ENCODE measurements at places on chromosomes 5 and 9. TPM values are rescaled to one million over a fixed set of nuclear protein-coding genes. Genes with fewer than 3 reads are reported as not detected.
A peak's percentile ranks its signal among the peaks of the same experiment; 100 is the strongest.

The BNC2 gene
- not detected for total RNA-seq

DNA sequence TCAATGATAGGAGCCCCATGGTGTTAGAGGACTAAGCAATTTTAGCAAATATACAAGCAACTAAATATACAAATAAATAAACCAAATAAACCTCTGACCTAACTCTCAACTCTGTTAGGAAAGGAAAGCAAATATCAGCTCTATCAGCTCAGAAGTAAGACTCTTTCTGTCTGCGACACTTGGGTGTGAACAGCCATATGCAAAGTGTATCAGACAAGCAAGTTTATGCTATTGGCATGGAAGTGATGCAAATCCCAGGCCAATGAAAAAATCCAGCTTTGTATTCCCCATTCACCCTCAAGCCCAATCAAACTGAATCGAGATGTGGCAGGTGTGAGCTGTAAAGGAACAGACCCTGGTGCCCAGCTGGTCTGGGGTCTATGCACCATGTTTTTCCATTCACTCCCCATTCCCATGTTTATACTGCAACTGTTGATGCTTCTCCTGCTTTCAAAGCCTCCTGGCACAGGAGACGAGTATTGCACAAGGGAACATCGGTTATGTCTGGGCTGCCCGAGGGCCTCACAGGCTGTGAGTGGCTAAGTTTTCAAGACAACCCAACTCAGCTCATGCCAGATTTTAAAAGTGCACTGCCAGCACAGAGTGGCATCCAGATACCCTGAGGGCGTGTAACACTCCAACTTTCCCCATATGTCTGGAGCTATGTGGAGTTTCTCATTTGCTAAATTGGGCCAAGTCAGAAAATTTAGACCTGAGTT is 73.1 kb downstream of the FEM1C start:
- DNase-seq: no peak
- peaks cover 19% of the 10 kb centered on the region for H3K27me3 ChIP-seq
- H3K4me3 ChIP-seq: no peak overlapping the region
- no peaks in the 10 kb centered on the region for H3K36me3 ChIP-seq
- H3K27ac ChIP-seq: no peak overlapping the region
- H3K4me1 ChIP-seq: no peaks in the 10 kb centered on the region

The FABP6 gene
- total RNA-seq: not detected

- H3K4me1 ChIP-seq: no peaks in the 10 kb centered on the region
- no peaks in the 10 kb centered on the region for H3K27me3 ChIP-seq
- H3K27ac ChIP-seq: no peak overlapping the region
- DNase-seq: no peak
- H3K4me3 ChIP-seq: no peak overlapping the region
Observed at GRCh38 chr5:171826132-171826531, 40.5 kb downstream of the SMIM23 start.

DNA sequence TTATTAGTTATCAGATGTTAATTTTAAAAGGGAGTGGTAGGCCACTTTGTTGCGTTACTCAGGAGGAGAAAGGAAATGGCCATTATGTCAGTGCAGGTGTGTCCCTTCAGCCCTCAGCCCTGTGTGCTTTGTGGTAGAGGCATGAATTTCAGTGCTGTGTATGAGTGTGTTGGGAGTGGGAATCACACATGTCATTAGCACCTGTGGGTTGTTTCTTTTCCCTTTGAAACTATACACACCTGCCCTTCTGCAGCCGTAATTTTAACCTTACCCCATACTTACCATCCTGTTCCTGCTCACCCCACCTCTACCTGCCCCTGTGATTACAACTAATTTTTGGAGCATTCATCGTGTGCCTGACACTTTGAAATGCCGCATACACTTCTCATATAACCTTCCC is 156.4 kb downstream of the ARHGAP26 start:
- no peak for DNase-seq
- H3K4me1 ChIP-seq: peaks cover 63% of the 10 kb centered on the region
- H3K4me3 ChIP-seq: no peak overlapping the region
- H3K27me3 ChIP-seq: no peaks in the 10 kb centered on the region

DNA sequence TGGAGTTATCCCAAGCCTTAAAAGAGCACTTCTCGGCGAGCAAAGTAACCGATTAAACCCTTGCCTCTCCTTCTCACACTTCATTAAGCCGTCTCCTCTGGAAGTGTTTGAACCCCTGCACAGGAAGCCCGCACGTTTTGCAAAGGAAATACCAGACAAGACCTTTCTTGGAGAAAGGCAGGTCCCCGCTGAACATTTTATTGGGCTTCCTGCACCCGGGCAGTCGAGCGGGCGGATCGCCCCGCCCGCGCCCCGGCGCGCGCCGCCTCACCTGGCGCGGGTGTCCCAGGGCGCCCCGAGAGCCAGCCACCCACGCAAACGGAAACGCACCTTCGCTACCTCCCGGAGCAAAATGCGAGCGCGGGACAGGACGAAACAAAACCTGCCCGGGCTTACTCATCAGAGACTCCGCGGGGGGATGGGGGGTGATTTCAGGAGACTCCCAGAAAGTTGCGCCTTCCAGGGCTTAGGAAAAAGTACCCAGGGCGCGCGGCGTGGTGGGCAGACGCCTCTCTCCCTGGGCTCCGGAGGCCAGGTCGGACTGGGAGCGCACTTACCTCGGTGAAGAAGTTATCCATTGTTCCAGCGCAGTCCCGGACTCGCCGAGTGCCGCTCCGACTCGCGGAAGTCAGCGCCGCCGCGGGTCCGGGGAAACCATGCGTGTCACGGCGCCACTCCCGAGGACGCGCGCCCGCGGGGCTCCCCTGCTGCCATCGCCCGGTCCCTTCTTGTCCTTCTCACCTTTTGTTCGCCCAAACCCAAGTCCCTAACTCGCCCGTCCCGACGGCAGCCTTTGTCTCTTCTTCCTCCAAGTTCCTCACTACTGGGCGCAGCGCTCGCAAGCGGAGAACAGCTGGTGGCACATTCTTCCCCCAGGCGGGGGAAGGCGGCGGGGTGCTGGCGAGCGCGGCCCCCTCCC is 598 bp downstream of the MYO10 start:
- peaks cover 10% of the 10 kb centered on the region for H3K4me1 ChIP-seq
- H3K27ac ChIP-seq: no peak overlapping the region
- DNase-seq: peak; percentile 26
- H3K27me3 ChIP-seq: peaks cover 55% of the 10 kb centered on the region
- peak overlapping the region; percentile 60 for H3K4me3 ChIP-seq

DNA sequence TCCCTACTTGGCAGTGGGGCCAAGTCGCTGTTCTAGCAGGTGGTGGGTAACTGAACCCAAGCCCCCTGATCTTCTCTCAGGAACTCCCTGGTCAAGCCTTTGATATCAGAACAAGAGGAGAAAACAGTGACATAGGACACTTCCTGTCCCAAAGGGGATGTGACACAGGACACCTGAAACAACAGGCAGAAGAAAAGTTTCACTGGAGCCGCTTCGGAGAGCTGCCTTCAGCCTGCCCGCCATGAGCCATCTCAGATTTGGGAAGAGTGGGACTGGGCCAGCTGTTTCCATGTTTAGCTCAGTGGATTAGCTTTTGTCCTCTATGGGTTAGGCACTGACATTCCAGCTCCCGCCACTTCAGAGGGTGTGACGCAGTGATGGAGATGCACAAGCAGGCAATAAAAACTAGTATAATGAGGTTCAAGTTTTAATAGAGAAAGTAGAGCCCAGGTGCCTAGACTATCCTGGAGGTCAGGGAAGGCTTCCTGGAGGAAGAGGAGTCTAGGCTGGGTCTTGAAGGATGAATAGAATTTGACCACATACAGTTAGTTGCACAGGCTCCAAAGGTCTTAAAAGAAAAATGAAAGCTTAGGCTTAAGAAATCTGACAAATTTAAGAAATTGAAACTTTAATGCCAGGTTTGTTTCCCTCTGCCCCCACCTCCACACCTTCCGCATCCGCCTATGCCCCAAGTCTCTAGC is 104.1 kb upstream of the SPRY4 start:
- no peaks in the 10 kb centered on the region for H3K27me3 ChIP-seq

DNA sequence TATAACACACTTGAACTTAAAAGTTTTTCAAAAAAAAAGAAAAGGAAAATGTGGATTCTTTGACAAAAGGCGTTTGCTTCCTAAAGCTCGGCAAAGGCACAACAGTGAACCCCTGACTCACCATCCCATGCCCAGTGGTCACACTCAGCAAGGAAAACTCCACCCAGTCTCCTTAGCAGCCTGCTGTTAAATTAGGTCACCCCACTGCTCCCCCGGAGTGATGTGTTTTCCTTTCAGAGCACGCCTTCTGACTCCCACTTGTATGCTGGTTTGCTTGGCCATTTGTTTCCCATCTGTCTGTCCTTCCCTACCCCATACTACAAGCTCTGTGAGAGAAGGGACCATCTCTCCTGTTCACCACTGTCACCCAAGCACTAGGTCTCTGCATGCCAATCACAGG is 23.8 kb downstream of the RETREG1 start:
- DNase-seq: no peak
- no peak overlapping the region for H3K27ac ChIP-seq
- no peaks in the 10 kb centered on the region for H3K27me3 ChIP-seq
- H3K4me1 ChIP-seq: peaks cover 12% of the 10 kb centered on the region
- peaks cover 65% of the 10 kb centered on the region for H3K36me3 ChIP-seq
- H3K4me3 ChIP-seq: no peak overlapping the region

GRCh38 chr5:58317808-58318207 is 142.1 kb downstream of the PLK2 start:
- no peak overlapping the region for H3K27ac ChIP-seq
- DNase-seq: no peak
- no peak overlapping the region for H3K4me3 ChIP-seq
- H3K27me3 ChIP-seq: peaks cover 4% of the 10 kb centered on the region

GRCh38 chr5:7218141-7218540 is 177.8 kb upstream of the ADCY2 start:
- H3K27me3 ChIP-seq: no peaks in the 10 kb centered on the region
- DNase-seq: no peak
- H3K27ac ChIP-seq: no peak overlapping the region
- no peaks in the 10 kb centered on the region for H3K36me3 ChIP-seq

DNA sequence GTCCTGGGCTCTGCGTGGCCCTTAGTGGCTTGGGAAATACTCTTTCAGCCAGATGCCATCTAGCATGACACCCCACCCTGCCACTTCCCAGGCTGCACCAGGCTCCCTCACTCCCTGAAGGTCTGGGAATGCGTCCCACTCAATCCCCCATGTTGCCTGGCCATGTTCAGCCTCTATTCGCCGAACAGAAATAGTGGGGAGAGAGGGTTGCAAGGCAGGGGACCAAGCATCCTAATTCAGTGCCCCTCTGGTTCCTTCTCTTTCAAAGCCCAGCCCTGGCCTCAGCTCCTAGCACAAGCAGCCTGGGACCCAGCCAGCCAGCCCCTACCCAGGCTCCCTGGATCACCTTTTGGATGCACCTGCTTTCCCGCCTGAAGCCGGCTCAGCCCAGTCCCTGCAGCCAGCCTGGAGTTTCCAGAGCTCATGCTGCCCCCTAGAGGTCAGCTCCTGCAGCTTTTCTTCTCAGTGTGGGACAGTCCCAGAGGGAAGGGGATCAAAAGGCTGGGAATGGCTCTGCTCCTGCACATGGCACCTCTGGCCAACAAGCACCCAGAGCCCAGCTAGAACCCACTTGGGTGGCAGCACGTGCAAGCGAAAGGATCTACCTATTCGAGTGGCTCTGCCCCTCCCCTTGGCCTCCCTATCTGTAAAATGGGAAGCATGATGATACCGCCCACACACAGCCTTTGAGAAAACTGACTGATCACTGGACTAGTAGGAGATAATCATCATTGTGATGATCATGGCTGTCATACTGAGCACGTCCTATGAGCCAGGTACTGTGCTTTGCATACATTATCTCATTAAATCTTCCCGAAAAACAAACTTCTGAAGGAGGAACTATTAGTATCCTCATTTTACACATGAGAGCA is 48.7 kb upstream of the C5orf58 start:
- peaks cover 3% of the 10 kb centered on the region for H3K4me1 ChIP-seq
- H3K27ac ChIP-seq: no peak overlapping the region
- peak; percentile 56 for DNase-seq
- H3K4me3 ChIP-seq: no peak overlapping the region
- no peaks in the 10 kb centered on the region for H3K36me3 ChIP-seq
- H3K27me3 ChIP-seq: peaks cover 7% of the 10 kb centered on the region

DNA sequence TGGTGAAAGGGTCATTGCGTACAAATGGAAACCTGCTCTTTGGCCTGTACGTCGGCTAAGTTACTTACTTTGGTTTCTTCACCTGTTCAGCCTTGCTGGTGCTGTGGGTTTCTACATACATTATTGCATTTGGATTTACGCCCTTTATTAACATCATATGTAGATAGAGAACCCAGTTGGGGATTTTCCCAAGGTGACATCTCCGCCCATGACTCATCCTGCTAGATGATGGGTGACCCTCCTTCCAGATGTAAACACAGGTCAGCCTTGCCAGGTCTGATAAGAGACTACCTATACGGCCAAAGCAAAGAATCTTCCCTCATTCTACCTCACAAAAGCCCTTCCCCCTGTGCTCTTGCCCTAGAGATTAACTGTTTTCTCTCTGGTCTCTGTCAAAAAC is 360.9 kb downstream of the KDM4C start:
- H3K27me3 ChIP-seq: no peaks in the 10 kb centered on the region
- DNase-seq: no peak
- H3K4me1 ChIP-seq: peaks cover 18% of the 10 kb centered on the region
- H3K27ac ChIP-seq: no peak overlapping the region
- peaks cover 24% of the 10 kb centered on the region for H3K36me3 ChIP-seq
- no peak overlapping the region for H3K4me3 ChIP-seq

DNA sequence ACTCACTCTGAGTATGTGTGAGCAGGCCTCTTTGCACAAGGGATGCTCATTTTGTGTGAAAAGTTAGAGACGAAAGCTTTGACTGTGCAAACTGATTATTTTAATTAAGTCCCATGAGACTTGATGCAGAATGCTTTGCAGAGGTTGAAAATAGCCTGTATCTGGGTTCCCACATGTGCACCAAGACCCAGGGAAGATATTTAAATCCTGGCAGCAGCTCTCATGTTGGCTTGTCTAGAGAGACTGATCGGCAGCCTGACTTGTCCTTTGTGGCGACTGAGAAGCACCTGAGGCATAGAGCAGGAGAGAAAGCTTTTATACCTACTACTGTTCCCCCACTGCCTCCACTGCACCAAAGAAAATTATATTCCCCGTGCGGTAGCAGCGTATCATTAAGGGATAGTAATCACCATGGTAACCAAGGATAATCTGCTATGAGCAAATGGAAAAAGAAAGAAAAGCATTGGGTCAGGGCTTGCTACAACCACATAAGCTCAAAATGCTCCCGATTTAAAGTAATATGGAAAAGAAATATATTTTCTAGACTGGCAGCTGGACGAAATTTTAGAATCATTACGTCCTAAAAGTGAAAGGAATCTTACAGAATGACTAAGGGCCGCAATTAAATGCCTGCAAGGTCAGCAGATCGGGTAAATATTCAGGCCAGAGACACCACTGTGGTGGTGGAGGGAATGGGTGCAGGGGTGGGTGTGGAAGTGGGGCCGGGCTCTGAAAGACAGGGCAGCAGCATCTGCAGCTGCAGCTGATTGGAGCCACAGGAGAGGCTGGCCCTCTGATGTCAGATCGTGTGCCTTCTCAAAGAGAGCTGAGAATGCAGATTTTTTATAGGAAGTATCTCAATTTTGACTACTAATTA is 135.3 kb upstream of the EPB41L4A start:
- H3K4me3 ChIP-seq: no peak overlapping the region
- no peak for DNase-seq
- H3K36me3 ChIP-seq: no peaks in the 10 kb centered on the region
- peaks cover 6% of the 10 kb centered on the region for H3K27me3 ChIP-seq
- H3K4me1 ChIP-seq: no peaks in the 10 kb centered on the region

The FBLL1 gene
- 0.37 TPM for total RNA-seq

GRCh38 chr5:115526604-115527003 is 18.0 kb downstream of the FEM1C start:
- no peaks in the 10 kb centered on the region for H3K27me3 ChIP-seq
- peaks cover 17% of the 10 kb centered on the region for H3K4me1 ChIP-seq
- H3K4me3 ChIP-seq: no peak overlapping the region
- H3K27ac ChIP-seq: no peak overlapping the region
- peaks cover 52% of the 10 kb centered on the region for H3K36me3 ChIP-seq

The IFNA2 gene
- total RNA-seq: not detected
